ACHN (cell line): ENCODE measurements at places on chromosomes 13 and 19.

DNA sequence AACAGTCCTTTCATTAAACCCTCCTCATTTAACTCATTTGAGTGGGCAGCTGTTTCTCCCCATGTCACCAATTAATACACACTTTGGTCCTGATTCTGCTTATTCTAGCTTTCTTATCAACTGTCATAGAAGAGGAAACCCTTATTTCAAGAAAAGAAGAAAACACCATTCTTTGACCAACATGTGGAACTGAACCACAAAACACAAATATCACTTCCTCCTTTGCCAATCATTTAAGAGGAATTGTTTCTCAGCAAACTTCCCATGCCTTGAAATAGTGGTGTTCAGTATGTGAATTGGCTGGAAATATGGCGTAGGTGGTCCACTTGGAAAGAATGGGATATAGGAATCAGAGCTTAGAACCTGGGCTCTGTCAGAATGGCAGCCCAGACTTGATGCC lies 20.4 kb downstream of the MBD3L2B start:
- DNase-seq = no peak

GRCh38 chr13:60335531-60335930 lies 61.5 kb upstream of the TDRD3 start:
- peak; percentile 33 for DNase-seq

DNA sequence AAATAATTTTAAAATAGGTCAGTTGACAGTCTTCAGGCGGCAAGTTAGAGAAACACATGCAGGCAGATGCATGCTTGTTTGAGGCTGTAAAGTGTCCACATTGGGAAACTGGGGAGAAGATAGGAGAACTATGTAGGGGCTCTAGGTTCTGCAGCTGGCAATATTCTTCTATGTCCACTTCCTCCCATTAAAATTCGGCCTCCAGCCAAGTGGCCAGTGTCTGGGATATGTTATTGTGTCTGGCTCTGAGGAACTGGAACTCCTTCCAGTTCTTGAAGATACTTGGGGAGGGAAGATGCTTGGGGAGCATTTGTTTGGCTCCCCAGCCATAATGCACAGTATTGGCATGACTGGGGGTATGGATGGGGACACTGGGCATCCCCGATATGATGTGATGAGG lies 20.9 kb upstream of the KLF2 start:
- no peak for DNase-seq

DNA sequence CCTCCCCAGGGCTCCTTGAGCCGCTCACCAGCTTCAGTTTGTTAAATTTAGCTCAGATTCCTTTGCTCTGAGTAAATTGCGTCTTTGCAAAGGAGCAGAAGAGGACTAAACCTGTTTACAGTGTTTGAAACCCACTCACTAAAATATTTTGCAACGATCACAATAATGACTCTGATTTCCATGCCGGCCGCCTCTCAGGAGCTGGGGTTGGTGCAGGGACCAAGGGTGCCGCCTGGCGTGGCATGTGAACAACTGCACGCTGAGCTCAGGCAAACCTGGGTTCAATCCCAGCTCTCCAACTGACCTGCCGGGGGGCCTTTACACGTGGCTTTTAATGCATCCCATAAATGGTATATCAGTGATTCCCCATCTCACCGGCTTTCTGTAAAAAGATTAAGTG lies 68.7 kb upstream of the CACNA1A start:
- DNase-seq = no peak

GRCh38 chr19:46717034-46717715 lies at the start of gene PRKD2:
Gene PRKD2, minus strand, starts transcription at chr19:46717114. Its CDS starts 744 bp downstream, at chr19:46716370.
- peak; percentile 70 for DNase-seq

- no peak for DNase-seq
These were observed 43.9 kb downstream of the ZC3H13 start for GRCh38 chr13:46008631-46009030.

DNA sequence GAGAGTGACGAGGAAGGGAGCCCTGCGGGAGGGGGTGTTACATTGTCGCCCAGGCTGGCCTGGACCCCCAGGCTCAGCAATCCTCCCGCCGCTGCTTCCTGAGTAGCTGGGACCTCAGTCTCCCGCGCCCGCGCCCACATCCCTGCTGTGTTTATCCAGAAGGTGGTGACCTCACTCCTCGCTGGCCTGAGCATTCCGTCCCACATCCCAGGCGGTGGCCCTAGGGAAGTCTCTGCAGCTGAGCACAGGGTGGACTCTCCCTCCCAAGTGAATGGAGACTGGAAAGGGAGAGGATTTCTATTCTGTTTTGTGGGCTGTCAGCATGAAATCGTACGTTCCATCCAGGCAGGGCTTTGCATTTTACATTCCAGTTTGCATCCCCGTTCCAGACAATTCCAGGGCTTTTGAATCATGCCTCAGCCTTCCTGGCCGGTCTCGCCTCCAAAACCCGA lies 401 bp upstream of the ZNF765 start:
- DNase-seq = no peak

DNA sequence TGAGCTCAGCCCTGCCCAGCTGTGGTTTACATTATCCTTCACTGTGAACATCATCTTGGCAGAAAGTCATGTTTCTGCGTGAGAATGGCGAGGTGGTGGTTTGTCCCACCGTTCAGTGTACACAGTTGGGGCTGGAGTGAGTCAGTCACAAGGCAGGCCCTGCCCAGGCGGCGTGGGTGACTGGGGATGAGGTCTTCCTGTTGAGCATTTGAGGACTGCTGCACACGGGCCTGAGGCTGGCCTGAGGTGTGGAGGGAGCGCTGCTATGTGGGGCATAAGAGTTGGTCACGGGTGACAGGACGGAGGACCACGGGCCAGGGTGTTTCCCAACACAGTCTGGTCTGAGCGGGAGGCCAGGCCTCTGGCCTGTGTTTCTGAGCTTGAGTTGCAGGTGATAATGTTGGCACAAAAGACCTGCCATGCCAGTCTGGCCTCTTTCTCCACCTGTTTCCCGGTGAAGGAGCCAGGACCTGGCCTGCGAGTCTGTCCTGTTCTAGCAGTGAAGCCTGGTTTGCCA lies 13.4 kb upstream of the C19orf33 start:
- DNase-seq = peak; percentile 79

DNA sequence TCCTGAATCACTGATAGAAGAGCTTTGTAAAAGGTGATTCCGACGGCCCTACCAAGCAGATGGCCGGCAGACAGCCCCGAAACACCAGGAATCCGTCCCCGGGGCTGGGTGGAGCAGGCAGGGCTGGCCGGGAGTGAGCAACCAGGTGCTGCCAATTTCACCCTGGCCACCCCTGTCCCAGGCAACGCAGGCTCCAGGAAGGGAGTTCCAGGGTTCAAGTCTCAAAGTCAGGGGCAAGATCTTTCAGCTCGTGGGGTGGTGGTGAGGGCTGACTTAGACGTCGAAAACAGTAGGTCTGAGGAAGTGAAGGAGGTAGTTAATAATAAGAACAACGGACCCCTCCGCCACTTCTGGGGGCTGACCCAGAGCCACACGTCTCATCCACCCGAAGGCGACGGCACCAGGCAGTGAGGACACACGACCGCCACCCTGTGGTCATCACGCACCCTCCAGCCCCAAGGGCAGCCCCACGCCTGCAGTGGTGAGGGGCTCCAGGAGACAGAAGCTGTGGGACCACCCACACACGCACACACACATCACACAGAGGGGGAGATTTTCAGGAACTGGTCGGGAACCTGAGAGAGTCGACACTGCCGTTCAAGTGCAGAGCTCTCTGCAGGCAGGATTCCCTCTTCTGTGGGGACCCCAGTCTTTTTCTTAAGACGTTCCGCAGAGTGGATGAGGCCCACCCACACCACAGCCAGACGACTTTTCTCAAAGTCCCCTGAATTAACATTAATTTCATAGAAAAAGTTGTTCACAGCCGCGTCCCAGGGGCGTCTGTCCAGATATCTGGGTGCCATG lies 67.2 kb downstream of the SPACA7 start:
- DNase-seq = no peak

DNA sequence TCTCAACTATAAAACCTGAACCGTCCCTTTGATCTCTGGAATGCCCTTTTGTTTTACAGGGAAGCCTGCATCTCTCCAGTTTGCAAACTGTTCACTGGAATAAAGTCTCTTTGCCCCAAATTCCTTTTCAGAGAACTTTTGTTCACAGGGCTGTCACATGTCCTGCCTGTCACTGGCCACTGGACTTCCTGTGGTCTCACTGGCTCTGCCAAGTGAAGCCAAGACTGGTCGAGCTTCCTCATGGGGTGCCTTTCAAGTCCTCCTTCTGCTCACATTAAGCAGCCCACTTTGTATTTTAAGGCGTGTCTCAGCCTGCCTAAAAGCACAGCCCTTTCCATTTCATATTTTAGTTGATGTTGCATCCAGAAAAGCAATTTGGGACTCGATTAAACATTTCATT lies 215.7 kb downstream of the KATNAL1 start:
- no peak for DNase-seq

DNA sequence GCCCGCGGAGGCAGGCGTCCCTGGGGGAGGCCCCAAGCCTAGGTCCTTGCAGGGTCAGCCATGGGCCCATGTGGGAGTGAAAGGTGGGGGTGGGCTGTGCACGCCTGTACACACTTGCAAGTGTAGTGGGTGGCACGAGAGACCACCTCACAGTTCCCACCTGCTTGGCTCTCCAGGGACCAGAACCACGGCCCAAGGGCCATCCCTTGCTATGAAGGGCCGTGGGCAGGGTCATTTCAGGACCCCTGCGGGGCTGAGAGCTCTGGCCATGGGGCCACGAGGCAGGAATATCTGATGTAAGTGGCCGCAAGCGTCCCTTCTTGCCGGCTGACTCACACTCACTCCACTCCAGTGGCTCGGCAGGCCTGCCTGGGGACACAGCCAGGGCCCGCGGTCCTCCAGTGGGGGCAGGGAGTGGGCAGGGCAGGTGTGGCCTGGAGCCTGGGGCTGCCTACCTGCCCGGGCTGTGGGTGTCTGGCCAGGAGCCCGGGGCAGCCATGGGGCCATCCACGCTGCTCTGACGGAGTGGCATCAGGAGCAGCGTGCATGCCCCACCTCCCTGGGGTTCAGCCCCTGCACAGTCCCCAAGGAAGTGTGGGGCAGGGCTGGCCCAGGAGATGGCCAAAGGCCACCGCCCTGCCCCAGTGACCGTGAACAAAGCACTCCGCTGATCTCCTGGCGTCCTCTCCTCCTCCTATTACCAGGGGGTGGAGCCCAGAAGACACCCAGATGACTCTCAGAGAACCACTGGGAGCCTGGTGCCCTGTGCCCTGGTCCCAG lies 8.6 kb upstream of the MKNK2 start:
- peak; percentile 83 for DNase-seq

DNA sequence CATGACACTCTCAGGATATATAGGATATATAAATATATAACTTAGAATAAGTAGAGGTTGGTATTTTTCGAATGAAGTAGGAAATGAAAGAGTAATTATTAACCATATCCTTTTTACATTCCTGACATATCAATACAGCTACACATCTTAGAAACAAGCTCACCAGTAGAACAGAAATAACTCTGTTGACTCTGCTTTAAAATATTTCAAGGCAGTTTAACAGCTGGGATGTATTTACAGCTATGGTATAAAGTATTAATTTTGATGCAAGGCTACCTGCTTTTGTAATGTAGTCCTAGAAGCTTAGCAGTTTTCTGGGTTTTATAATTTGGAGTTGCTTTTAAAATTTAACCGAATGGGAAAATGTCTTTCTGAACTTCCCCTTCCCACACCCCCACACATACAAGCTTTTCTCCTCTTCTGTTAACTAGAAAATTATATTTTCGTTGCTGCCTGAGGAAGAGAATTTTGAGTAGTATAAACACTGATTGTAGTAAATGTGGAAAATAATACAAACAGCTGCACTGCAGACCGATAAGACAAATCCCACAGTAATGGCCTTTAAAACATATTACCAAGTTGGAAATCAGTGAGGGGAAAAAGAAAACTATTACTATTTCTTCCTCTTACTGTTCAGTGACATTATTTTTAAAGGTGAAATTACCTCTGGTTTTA lies 147.7 kb downstream of the GGACT start:
- peak; percentile 82 for DNase-seq

DNA sequence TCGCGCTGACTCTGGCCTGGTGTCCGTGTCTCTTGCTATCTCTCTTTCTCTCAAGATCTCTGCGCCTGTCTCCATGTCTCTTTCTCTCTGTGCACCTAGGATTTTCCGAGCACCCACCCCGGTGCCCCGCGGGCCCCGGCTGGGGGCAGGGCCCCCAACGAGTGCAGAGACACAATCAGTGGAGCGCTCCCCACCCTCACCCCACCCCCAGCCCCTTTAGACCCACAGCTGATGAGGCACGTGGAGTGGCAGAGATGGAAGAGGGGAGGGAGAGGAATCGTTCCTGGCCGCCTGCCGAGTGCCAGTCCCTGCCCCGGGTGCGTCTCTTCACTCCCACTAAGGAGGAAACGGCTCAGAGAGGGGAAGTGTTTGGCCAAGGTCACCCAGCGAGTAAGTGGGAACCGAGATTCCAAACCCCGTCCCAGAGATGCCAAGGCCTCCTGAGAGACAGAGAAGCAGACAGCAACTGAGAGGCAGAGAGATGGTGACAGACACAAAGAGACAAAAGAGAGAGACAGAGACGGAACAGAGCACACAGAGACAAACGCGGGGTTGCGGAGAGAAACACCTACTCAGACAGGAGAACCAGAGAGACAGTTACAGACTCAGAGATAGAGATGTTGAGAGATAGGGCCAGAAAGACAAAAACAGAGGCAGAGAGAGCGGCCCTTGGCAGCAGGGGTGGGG lies 626 bp upstream of the BCL3 start:
- peak; percentile 65 for DNase-seq

GRCh38 chr19:14558370-14559066 lies 13.3 kb downstream of the NDUFB7 start:
- no peak for DNase-seq

DNA sequence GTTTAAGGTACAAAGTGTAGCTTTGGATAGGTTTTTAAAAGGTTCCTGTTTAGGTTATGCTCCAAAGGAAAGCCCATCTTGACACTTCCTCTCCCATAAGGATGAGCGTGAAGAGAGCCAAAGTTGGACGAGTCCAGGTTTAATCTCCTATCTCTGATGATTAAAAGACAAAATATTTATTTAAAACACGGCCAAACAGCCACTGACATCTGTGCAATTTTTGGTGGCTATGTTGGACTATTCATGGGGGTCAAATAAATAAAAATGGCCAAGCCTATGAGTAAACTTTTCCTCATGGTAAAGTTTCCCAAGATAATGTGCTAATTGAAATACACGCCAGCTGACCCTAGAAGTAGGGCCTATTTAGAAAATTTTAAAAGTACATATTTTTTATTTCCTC lies 69.0 kb upstream of the DOCK9 start:
- no peak for DNase-seq

DNA sequence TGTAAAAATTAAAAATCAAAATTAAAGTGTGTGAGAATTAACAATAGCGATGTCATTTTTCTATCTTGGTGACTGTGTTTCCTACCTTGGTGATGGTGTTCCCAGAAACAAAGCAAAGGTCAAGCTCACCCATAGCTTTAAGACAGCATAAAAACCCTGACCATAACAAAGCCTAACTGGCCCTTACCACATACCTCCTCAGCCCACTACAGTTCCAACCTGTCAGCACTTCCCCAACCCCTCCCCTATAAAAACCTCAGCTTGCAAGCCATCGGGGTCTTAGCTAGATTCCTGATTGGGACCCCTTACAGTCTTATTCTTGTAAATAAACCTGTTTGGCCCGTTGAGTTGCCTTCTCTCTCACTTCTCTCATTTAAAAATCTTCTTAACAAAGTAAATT lies 484.4 kb upstream of the PCDH20 start:
- no peak for DNase-seq

- DNase-seq = peak; percentile 61
These were observed 4.5 kb upstream of the SHISA7 start for GRCh38 chr19:55447421-55448174.

GRCh38 chr19:33998739-33999345 lies 173.5 kb upstream of the LSM14A start:
- DNase-seq = peak; percentile 20
